ENCODE measurements at places on chromosomes 2 and 18. TPM values are rescaled to one million over a fixed set of nuclear protein-coding genes. Genes with fewer than 3 reads are reported as not detected.

Gene OTOS
- not detected for total RNA-seq

Gene E2F6
- total RNA-seq = 9.8 TPM

Gene SLC19A3
- not detected for total RNA-seq

Gene SERPINB11
- total RNA-seq = not detected

Gene PKDCC
- not detected for total RNA-seq

Gene ZFP36L2
- 207 TPM for total RNA-seq

Gene THAP4
- total RNA-seq = 35.5 TPM

Gene GATA6
- 0.17 TPM for total RNA-seq

Gene UGT1A5
- total RNA-seq = not detected

Gene NCK2
- total RNA-seq = 70.0 TPM

Data from activated naive CD8-positive, alpha-beta T cell treated with anti-CD3 and anti-CD28 coated beads, Interleukin-2, amount 10 ng/mL, durations not matched to agents 7 days and 5 days (primary cell).